ENCODE measurements at places on chromosomes 7 and 10.

DNA sequence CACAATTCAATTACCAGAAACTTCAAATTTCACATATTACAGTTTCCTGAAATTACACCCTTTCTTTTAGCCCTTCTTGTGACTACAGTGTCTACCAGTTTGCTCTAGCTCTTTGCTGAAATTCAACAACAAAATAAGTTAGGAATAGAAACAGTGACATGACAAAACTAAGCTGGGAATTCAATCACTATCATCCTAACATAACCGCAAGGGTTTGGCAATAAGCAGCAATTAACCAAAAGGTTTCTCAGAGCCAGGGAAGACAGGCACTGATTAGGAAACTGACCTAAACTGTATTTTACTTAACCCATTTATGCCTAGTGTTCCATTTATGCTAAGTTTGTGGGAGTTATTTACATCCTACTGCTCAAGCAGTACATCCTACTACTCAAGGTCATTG, 31.3 kb downstream of the HIBADH start:
- no peak for DNase-seq

DNA sequence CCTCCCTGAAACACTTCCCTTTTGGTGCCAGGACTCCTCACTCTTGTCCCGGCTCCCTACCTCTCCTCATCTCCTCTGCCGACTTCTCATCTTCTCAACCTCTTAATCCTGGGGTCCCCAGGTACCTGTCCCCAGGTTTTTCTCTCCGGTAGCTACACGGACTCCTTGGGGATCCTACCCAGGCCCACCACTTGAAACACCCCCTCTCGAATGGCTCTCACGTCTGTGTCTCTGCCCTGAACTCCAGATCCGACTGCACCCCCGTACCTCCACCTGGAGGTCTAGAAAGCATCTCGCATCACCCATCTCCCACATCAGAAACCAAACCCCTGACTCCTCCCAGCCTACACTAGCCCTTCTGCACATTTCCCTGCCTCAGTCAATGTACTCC, 4.8 kb downstream of the TBATA start:
- no peak for DNase-seq

GRCh38 chr7:4690953-4691856, 9.1 kb downstream of the FOXK1 start:
- no peak for DNase-seq

DNA sequence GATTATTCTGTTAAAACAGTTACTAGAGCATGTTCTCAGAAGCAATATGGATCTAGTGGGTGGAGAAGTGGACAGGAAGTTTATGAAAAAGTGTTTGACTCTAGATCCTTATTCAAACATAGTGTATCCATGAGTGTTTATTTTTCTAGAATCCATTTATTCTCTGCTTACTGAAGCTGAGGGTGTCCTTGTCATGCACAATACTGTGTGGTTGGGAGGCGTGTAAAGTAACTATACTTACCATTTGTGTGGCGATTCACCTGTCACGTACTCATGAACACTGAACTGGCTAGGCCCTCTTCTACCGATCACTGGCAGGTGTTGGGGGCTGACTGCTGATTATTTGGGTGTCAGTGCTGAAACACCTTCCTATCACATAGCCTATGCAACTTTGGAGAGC, 74.0 kb downstream of the POU6F2 start:
- DNase-seq: no peak

DNA sequence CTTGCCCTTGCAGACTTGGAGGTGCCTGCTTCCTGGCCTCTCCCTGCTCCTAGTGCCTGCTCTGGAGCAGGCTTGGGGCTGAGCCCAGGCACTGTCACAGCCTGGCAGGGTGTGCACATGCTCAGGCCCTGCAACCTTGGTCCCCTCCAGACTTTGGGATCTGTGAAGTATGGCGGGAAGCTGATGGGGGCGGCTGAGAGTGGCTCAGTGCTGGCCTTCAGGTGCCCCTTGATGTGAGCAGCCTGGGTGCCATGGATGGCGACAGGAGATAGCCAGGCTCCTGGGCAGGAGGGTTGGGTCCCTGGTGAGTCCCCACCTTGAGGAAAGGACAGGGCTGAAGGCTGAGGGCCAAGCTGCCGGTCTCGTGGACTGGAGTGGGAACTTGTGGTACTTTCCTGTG, 700.4 kb upstream of the KCND2 start:
- no peak for DNase-seq

DNA sequence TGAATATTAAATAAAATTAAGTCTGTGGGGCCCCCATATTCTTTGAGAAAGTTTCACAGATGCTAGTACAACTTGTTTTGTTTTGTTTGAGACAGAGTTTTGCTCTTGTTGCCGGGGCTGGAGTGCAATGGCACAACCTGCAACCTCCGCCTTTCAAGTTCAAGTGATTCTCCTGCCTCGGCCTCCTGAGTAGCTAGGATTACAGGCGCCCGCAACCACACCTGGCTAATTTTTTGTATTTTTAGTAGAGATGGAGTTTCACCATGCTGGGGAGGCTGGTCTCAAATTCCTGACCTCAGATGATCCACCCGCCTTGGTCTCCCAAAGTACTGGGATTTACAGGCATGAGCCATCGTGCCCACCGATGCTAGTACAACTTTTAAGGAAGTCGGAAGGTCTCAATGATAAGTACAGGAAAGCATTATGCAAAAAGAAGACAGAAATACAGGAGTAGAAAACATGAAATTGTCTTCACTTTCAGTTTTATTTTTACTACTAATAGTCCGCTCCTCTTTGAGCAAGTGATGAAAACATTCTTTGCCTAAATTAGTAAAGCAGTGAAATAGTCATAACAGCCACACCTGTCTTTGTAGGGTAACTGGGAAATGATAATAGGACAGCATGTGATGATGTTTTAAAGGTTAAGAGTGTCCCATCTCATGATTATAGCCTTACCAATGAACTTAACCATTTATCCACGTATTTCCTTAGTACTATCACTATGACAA, 147.5 kb downstream of the SEMA3D start:
- no peak for DNase-seq

DNA sequence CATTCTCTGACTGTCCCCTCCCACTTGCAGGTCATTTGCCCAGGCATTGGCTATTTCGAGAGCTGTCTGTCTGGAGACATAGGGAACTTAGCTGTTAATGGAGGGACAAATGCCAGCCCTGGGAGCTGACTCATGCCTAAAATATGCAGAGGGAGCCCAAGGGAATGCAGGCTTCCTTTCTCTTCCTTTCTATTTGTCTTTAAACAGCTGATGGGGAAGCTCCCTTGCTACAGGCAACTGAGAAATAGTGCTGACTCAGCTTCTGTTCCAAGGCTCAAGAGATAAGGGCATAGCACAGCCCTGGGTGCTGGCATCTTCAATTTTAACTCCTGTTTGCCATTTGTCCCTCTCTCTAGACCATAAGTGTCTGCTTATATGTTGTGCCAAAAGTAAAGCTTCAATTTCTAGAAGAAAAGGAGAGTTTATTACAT, 82.7 kb upstream of the C1GALT1 start:
- DNase-seq: peak; percentile 32

DNA sequence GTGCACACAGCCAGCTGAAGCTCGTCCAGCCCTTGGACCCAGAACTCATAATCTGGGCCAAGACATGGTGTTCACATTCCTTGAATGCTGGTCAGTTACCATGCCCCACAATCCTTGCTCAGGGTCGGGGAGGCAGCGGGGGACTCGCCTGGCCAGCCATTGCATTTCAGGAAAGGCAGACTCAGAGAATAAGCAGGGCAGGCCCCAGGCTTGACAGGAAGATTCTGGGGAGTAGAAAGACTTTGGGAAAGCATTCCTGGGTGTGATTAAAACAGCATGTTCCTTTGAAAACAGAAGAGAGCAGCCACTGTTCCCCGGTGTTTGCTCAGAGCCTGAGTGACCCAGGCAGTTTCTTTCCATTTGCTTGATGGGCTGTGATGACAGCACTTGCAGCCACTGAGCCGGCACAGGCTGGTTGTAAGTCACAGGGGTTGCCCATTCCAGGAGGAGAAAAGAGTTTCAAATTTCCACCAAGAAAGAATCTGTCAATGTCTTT, 473.7 kb downstream of the TYW1 start:
- peak; percentile 10 for DNase-seq

DNA sequence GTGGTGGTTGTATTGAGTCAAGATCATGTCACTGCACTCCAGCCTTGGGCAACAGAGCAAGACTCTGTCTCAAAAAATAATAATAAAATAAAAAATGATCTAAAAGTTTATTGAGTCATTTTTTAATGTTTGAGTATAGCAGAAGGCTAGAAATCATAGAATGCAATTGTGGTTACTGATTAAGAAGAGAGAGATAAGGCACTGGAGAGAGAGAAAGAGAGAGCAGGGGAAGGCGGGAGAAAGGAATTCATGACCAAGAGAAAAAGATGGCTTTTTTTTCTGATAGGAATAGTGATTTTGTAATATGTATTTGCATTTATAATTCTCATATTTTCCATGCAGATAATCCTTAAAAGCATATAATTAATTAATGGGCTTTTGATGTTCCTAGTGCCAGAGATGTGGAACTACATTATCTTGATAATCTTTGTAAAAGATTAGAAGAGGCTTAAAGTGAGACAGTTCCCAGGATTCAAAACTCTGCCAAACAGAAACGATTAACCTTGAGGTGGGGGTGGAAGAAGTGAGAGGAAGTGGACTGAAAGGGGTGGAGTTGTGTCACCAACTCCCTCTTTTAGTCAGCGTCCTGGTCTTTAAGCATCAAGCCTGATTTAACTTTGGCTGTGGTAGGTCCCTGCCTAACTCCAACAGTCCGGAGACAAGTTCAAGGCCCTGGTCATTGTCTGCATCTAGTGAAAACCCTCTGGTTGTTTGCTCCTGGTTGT, 76.2 kb downstream of the CHN2 start:
- no peak for DNase-seq

DNA sequence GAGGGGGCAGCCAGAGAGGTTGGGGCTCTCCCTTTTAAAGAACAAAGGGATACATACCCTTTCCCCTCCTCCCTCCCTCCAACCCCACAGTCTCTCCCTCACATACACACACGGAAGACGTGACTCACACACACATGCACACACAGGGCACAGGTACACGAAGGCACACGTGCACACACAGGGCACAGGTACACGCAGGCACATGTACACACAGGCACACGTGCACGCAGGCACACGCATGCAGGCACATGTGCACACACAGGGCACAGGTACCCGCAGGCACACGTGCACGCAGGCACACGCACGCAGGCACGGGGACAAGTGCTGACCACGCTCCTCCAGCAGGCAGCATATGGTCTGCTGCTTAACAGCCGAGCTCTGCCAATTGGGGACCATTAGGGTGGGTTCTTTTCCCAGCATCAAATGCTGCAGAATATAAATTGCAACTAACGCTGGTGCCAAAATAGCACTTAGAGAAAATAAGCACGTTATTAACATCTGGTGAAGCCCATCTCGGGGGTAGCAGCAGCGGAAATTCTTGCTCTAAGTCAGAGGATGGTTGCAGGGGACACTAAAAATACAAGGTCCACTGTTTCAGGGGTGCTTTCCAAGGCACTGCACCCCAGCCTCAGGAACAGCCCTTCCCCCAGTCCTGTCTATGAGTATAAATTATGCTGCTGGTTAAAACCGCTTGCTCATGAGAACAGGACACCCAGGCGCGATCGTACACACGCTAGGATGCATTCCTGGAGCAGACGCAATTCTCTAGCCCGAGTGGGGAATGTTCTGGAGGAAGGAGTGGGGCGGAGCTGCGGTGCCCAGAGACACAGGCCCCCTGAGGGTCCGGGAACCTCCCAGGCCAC, 55.2 kb upstream of the TNRC18 start:
- DNase-seq: no peak

GRCh38 chr10:10657139-10657760, 360.4 kb upstream of the CELF2 start:
- no peak for DNase-seq

DNA sequence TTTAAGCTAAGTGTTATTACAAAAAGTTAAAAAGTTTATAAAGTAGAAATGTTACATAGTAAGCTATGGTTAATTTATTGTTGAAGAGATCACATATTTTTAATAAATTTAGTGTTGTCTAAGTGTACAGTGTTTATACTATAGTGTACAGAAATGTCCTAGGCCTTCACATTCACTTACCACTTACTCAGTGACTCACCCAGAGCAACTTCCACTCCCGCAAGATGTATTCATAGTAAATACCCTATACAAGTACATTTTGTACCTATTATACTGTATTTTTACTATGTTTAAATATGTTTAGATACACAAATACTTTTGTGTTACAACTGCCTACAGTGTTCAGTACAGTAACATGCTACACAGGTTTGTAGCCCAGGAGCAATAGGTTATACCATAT, 69.2 kb downstream of the DNAJC1 start:
- no peak for DNase-seq

- DNase-seq: no peak
Observed at GRCh38 chr7:130020434-130020833, 30.7 kb downstream of the ZC3HC1 start.

DNA sequence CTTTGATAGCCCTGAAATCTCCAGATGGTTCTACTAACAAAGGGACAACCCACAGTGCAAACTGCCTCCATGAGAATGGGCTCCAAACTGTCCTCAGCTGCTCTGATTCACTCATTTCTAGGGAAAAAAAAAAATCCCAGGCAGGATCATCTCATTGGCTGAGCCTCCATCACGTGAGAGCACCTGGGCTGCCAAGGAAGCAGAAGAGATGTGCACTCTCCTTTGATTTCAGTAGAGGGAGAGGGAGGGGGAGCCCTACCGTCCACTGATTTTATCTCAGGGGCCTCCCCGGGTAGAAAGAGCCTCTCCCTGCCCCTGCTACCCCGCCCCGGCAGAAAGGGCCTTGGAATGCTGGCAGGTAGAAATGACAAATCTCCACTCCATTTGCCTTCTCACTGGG, 725.4 kb downstream of the PHTF2 start:
- DNase-seq: no peak

- no peak for DNase-seq
Observed at GRCh38 chr7:2420216-2420933, 17.0 kb downstream of the CHST12 start.

- DNase-seq: no peak
Observed at GRCh38 chr7:77674878-77675277, 21.4 kb upstream of the RSBN1L start.

DNA sequence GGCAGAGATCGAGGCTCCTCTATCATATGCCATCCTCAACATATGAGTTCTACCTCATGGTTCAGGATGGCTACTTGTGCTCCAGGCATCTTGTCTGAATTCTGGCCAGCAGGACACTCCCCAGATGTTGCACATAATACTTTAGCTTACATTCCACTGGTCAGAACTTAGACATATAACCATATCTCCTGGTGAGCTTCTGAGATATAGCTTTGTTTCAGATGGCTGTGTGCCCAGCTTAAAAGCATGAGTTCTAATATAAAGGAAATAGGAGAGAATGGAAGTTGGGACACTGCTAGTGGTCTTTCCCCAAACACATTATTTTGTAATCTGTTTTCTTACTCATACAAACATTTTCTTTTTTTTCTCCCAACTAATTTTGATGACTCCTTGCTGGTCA, 50.8 kb upstream of the IFRD1 start:
- no peak for DNase-seq

- DNase-seq: no peak
Observed at GRCh38 chr10:50992356-50992901, 81.9 kb upstream of the PRKG1 start.

DNA sequence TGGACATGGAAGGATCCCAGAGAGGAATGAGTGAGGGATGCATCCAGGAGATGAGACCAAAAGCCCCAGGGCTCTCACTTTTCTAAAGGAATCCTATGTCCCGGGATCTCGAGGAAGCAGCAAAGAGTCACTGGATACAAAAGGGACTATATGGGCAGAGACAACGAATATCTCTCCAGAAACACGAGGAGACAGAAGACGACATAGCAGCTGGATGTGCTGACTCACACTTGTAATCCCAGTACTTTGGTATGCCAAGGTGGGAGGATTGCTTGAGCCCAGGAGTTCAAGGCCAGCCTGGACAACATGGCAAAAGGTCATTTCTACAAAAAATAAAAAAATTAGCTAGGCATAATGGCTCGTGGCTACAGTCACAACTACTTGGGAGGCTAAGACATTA, 24.7 kb upstream of the MSMB start:
- no peak for DNase-seq
